Activated CD4-positive, CD25-positive, alpha-beta regulatory T cell treated with anti-CD3 and anti-CD28 coated beads, Interleukin-2, amount 50 U/mL, for 72 hours (primary cell): ENCODE measurements at places on chromosomes 6 and 20.

DNA sequence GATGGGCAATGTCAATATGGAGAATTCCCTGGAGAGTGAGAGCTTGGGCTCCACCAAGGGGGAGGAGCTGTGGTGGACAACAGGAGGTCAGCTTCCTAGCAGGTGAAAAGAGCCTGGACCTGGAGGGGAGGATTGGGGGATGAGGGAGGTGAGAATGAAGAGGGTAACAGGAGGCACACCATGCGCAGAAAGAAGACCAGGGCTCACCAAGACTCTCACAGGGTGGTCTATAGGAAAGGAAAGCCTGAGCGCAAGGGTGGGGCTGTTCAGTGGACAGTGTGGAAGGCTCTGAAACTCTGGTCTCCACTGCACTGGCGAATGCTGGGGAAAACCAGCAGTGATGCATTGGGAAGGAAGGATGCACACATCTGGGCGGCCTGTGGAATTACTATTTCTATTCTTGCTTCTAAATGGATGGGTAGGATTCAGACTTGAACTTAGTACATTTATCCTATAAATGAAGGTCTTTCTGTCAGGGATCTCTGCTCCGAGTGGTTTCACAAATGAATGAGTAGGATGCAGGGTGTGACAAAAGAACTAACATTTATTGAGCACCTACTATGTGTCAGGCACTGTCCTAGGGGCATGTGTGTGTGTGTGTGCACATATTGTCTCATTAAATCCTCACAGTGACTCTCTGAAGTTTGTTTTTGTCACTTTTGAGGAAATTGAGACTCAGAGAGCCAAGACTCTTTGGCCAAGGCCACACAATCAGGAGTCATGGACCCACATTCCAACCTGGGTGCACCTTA, 152.7 kb downstream of the CD83 start:
- DNase-seq = no peak

DNA sequence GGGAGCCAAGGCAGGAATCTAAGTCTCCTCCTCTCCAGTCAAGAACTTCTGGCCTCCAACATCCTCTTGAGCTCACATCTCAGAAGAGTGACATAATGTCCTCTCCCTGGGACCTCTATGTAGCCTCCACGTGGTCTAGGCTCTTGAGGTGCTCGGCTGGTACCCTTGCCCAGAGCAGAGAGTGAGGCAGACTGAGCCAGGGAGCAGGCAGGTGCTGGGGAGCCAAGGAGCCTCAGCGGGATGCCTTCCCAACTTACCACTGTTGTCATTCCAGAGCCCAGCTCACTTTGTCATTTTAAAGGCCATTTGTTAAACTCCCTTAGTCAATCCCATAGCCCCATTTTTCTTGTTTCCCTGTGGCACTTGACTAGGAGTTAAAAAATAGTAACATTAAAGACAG, 52.1 kb upstream of the DUSP22 start:
- no peak for DNase-seq

DNA sequence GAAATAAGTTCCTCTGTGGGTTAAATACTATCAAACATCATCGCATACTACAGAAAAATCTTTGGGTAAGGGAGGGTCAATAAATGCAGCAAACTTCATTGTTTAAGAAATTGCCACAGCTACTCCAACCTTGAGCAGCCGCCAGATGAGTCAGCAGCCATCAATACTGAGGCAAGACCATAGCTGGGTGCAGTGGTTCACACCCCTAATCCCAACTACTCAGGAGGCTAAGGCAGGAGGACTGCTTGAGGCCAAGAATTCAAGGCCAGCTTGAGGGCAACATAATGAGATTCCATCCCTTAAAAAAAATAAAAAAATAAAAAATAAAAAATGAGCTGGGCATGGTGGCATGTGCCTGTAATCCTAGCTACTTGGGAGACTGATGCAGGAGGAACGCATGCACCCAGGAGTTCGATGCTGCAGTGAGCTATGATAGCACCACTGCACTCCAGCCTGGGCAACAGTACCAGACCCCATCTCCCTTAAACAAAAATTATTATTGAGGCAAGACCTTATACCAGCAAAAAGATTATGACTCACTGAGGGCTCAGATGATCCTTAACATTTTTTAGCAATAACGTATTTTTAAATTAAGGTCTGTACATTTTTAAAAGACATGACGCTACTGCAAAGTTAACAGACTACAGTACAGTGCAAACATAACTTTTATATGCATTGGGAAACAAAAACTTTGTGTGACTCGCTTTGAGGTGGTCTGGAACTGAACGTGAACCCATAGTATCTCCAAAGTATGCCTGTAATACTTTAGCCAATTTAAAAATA, 8.8 kb downstream of the SRPK1 start:
- no peak for DNase-seq

- no peak for DNase-seq
Observed at GRCh38 chr6:71531841-71532240, 243.2 kb downstream of the OGFRL1 start.

DNA sequence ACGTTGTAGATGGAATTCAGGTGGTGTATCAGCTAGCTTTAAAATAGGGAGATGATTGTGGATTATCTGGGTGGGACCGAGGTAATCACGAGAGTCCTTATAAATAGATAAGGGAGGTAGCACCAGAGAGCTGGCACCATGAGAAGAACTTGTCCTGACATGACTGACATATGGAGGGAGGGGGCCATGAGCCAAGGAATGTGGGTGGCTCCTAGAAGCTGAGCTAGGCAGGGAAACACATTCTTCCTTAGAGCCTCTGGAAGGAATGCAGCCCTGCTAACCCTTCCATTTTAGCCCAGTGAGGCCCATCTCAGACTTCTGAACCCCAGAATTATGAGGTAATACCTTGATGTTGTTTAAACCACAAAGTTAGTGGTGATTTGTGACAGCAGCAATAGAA, 321.1 kb upstream of the SULF2 start:
- DNase-seq = no peak

DNA sequence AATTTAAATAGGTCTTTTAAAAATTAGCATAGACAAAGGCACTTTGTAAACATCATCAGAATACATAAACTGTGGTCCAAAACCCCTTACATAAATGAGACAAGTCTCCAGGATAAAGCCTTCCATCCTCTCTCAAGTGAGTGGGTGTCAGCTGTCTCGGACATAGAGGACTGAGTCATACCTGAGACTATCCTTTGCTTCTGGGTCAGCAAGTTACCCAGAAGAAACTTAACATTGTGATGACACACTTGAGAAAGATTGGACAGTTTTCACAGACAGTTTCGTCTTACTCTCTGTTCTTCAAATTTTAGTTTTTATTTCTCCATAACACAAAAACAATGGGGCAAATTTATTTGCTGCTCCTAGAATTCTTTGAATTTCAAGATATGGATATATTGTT, 838.0 kb downstream of the DHX35 start:
- no peak for DNase-seq

GRCh38 chr6:121338366-121338765, 4.1 kb upstream of the TBC1D32 start:
- DNase-seq = no peak

DNA sequence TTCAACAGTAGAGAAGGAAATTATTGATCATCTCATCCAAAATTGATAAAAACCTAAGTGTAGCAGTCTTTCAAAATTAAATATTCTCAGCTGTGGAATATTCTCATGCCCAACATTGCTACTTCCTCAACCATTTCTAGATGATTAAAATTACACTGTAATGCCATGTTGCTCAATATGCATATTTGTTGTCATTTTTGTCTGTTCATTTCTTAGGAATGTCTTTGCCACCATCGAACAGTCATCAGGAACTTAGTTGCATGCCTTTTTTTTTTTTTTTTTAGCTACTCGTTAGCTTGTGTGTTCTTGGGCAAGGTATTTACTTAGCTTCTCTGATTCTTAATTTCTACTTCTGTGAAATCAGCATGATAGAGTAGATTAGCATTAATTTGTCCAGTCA, 188.6 kb downstream of the DTNBP1 start:
- DNase-seq = no peak

GRCh38 chr6:24959319-24959718, 23.6 kb upstream of the RIPOR2 start:
- DNase-seq = no peak

GRCh38 chr6:117237561-117237960, 27.8 kb upstream of the VGLL2 start:
- DNase-seq = no peak

DNA sequence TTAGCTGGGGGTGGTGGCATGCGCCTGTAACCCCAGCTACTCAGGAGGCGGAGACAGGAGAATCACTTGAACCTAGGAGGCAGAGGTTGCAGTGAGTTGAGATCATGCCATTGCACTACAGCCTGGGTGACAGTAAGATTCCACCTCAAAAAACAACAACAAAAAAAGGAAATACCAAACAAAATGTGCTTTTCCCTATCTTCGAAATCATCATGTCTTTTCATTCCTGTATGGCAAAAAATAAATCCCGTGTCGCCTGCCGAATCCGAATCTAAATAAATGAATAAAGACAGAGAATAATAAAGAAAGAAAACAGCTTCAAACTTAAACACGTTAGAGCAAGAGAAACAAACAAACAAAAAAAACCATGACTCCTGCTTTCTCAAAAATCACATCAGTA, 11.8 kb downstream of the B4GALT5 start:
- DNase-seq = no peak

GRCh38 chr20:2604506-2604835, 48.0 kb upstream of the NOP56 start:
- no peak for DNase-seq

- no peak for DNase-seq
Observed at GRCh38 chr6:161082215-161082614, 90.6 kb downstream of the MAP3K4 start.

DNA sequence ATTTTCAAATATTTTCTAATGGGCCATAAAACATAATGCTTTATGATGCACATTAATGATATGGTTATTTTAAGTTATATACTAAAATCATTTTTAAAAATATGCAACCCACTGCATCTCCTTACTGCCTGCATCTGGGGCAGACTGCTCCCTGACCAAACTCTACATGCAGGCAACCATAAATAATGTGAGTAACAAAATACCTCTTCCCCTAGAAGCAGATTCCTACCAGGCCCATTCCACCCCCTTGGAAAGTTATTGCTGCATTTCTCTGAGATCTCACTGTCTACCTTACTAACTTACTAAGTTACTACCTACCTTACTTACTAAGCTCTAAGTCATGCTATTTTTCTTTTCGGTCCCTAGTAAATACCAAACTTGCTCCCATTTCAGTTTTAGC, 71.8 kb downstream of the ATG5 start:
- no peak for DNase-seq

GRCh38 chr6:32659856-32660595, 6.4 kb downstream of the HLA-DQB1 start:
- DNase-seq = no peak

DNA sequence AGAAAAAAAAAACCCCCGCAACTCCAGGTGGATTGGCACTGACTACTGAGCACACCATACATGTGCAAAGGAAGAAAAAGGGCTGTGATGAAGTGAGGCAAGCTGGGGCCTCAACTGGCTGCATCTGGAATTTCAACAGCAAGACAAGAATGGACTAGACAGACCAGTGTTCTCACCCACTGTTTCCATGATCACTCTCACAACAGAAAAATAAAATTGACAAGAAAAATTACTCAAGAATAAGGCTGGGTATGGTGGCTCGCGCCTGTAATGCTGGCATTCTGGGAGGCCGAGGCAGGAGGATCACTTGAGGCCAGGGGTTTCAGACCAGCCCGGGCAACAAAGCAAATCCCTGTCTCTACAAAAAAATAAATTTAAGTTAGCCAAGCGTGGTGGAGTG, 18.8 kb downstream of the ZNF217 start:
- no peak for DNase-seq

- no peak for DNase-seq
Observed at GRCh38 chr6:125188037-125188436, 34.5 kb downstream of the TPD52L1 start.

DNA sequence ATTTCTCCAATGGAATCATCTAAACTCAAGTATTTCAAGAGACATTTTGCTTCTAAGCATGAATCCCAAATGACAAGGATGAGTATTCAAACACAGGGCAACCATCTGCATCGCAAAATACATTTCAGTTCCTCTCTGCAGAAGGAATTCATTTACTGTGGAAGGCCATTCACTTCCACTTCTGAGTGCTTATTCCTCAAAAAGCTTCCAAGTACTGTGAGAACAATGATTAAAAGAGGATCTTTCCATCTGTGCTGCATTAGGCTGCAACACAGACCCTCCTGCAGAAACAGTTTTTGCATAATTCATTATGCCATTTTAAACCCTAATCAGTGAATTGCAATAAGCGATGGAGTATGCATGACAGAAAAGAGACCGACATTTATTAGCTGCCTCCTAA, 52.5 kb downstream of the ARHGAP18 start:
- no peak for DNase-seq

DNA sequence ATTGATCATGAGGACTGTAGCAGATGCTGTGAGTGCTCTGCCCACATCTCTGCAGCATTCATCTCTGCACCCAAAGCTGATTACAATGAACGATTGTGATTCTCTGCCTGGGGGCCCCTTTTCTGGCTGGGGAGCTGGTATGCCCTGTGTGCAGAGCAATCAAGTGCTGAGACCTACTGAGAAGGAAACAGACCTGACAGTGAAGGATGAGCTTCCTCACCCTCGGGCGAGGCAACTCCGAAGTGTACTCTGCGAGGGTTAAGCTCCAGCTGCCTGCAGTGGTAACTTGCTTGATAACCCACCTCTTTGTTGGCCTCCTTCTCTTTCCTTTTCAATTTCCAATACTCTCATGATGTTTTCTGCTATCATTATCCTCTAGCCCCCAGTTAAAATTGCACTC, 289.7 kb upstream of the RNF24 start:
- DNase-seq = no peak

DNA sequence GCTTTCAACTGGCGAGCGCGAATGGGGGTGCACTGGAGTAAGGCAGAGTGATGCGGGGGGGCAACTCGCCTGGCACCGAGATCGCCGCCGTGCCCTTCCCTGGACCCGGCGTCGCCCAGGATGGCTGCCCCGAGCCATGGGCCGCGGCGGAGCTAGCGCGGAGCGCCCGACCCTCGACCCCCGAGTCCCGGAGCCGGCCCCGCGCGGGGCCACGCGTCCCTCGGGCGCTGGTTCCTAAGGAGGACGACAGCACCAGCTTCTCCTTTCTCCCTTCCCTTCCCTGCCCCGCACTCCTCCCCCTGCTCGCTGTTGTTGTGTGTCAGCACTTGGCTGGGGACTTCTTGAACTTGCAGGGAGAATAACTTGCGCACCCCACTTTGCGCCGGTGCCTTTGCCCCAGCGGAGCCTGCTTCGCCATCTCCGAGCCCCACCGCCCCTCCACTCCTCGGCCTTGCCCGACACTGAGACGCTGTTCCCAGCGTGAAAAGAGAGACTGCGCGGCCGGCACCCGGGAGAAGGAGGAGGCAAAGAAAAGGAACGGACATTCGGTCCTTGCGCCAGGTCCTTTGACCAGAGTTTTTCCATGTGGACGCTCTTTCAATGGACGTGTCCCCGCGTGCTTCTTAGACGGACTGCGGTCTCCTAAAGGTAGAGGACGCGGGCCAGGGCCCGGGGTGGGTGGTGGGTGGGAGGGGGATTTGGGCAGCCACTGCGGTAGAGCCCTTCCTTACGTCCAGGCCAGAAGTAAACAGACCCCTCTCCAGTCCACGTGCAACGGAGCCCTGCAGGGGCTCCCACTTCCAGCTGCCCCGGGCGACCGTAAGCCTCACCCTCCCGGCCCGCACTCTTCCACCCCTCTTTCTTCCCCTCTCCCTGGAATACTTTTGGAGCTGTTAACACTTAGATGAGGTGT, 998 bp downstream of the BMP2 start:
- DNase-seq = no peak
